ENCODE measurements at places on chromosomes 2 and 18. TPM values are rescaled to one million over a fixed set of nuclear protein-coding genes. Genes with fewer than 3 reads are reported as not detected.

GRCh38 chr2:203840655-203841205 is 26.8 kb upstream of the CTLA4 start:
- no peak for DNase-seq

The IGFBP5 gene
- total RNA-seq, result not detected

The SP140 gene
- 0.41 TPM for total RNA-seq

DNA sequence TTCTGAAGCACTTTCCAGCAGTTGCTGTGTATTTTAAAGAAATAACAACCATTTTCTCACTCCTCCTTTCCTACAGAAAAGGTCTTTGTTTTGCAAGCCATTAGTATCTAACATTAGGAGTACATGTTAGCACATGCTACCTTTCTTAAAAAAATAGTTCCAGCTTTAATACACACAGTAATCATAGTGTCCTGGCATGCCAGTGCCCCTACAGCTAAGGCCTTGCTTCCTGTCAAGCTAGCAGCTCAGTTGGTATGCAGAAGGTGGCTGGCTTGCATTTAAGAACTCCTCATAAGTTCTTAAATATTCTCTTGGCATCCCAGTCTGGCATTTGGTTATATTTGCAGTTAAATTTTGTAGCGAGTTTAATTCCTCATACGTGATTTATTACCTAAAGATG is 141.3 kb upstream of the IL1R2 start:
- no peak for DNase-seq

GRCh38 chr18:13892098-13892497 is 23.2 kb downstream of the MC2R start:
- no peak for DNase-seq

The VWA3B gene
- not detected for total RNA-seq

The RESP18 gene
- not detected for total RNA-seq

- no peak for DNase-seq
Observed at GRCh38 chr2:233952335-233952734, 35.2 kb downstream of the TRPM8 start.
